Stimulated activated CD8-positive, alpha-beta memory T cell treated with anti-CD3 and anti-CD28 coated beads, Interleukin-4, amount 100 ng/mL, for 1 hour (primary cell): ENCODE measurements at places on chromosomes 12 and 14.

DNA sequence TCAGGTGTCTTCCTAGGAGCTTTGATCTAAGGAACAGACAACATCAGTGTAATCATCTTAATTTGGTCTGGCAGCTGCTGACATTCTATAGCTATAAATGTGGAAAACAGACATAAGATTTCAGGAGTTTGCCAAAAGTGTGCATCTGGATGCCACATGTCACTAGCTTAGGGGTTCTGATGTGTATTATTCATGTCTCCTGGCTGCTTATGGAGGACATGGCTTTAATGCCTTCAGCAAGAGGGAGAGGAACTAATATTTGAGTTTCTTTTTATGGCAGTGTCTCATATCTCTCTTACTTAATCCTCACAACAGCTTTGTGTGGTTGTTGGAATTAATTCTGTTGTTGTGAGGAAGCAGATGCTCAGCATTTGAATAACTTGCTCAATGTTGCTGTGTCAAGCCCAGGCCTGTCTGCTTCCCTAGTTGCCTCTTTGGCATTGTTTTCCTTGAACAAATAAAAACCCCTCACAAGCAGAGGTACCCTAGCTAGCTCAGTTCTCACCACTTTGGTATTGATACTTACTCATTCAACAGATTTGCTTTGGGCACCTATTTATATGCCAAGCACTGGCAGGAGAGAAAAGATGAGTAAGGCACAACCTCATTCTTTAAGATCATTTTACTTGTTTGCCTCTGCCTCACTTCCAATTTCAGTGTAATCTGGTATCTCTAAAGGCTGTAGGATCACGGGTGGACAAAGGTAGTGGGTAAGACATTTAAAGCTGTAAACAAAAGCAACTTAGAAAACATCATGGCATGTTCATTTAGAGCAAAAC, 39.8 kb upstream of the EID3 start:
- DNase-seq = no peak

DNA sequence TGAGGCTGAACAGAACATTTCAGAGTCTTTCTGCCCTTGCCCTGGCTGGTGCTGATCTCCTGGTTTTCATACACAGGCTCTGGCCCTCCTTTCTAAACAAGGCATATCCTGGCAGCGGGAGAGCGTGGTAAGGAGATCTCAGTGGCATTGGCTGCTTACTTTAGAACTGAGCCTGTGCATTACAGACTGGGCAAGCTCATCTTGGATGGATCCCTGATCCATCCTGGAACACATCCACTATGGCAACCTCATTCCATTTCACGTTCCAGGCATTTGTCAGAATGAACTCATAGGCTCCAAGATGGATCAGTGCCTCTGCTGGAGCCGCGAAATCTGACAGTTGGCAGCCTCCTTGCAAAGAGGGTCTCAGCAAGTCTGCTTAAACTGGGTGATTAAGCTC, 224.5 kb upstream of the PELI2 start:
- no peak for DNase-seq

- DNase-seq = no peak
Measured at GRCh38 chr14:104541905-104542465, 37.6 kb upstream of the C14orf180 start.

- no peak for DNase-seq
Measured at GRCh38 chr12:30985814-30986452, 59.4 kb downstream of the TSPAN11 start.

DNA sequence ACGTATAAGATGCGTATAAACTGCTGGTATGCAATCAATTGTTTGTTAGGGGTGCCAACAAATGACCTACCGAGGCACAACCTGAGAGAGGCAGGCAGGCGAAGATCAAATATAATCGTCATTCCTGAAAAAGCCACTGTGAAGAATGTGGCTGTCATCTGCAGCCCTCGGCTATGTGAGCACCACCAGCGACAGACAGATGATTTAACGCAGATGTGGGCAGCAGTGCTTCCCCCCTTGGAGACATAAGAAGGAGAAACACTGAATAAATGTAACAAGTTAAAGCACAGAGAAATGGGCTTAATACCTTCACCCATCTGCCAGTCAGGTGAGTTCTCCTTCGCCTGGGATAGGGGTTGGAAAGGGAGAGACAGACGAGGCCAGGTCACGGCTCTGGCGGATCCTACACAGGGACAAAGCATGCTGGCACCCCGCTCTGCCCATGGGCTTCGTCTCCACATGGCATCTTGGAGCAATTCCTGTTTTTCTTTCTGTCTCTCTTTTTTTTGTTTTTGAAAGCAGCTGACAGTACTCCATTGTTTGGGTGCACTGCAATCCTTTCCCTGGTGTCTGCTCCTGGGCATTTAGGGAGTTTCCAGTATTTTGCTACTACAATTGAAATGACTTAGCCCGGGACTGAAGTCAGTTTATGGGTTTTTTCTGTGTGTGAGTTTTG, 28.1 kb downstream of the TNFAIP2 start:
- DNase-seq = no peak

DNA sequence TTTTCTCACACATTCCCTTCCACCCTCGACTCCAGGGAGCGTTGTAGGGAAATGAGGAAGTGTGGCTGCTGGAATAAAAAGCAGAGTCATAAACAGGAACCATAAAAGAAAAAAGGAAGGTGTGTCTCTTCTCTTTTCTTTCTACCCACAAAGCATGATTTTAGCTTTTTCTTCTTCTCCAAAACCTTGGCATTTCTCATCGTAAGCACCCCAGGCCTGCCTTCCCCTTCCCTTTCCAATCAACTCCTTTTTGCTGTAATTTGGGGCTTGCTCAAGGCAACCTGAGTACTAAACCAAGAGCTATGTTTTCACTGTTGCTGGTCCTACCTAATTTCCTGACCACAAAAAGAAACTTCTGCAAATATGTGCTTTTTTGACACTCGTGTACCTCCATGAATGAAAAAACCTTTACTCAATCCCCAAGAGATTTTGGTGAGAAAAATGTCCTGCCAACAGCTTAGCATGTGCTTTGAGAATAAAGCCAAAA, 9.2 kb downstream of the PLBD1 start:
- DNase-seq = no peak

DNA sequence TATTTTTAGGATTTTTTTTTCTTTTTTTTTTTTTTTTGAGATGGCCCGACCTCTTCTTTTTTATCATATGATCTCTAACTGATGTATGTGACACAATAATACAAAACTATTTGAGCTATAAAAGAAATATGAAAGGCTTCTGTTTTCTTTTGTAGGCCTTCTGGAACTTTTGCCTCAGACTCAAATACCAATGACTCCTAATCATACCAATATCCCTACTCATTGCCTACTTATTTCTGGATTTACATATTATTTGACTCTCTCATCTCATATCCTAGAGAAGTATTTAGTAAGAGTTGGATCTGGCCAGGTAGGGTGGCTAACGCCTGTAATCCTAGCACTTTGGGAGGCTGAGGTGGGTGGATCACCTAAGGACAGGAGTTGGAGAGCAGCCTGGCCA, 12.7 kb upstream of the WDR89 start:
- no peak for DNase-seq

GRCh38 chr12:12180136-12180535, 86.7 kb downstream of the LRP6 start:
- DNase-seq = no peak

- DNase-seq = no peak
Measured at GRCh38 chr12:115944837-115945490, 332.5 kb downstream of the MED13L start.

DNA sequence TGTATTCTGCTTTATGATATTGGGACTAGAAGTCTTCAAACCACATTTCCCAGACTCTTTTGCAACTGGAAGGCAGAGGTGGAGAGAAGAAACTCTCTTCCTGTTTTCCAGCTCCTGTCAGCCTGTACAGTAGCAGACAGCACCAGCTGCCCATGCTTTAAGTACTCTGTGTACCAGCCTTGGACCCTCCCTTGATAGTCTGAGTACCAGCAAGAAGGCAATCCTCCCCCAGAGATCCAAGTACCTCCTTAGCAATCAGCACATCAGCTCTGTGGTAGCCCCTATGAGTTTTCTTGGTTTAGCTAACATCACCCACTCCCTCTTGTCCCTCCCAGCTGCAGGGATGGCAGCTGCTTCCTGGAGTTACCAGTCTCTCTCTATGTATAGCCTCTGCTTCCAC, 56.3 kb downstream of the STXBP6 start:
- no peak for DNase-seq

- no peak for DNase-seq
Measured at GRCh38 chr12:27024291-27024690, 1.9 kb downstream of the MED21 start.

GRCh38 chr12:115452751-115453281, 768.8 kb upstream of the TBX3 start:
- DNase-seq = no peak

DNA sequence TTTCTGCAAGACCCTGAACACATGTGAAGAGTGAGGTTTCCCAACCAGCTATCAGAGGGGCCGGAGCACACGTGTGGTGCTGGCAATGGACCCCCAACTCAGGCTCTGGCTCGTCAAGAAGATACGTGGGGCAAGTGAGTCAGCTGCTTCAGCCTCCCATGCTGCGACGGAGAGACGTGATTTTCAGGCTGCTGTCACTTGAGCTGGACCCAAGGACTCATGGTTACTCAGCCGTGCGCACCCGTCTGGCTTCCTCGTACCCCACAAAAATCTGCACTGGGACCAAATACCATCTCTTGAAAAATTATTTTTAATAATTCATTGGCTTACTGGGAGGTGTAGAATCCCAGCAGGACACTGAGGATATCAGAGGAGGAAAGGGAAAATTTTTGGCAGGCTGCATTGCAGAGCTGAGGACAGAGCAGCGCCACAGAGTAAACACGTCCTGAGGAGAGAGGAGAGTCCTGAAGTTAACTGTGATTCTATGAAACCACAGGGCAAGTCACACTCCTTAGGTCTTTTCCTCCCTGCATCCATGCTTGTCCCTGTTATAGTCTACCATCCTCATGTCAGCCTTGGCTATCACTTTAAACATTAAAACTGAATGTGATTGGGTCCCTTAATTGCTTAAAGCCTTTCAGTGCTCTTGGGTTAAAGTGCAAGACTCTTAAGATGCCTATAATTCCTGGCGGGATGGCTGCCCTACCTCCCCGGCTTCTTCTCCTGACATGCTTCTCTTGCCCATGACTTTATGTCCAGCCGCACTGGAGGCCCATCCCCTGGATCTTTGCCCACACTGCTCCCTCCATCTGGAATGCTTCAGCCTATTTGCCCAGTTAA, 95.3 kb upstream of the SLC35F4 start:
- DNase-seq = no peak

DNA sequence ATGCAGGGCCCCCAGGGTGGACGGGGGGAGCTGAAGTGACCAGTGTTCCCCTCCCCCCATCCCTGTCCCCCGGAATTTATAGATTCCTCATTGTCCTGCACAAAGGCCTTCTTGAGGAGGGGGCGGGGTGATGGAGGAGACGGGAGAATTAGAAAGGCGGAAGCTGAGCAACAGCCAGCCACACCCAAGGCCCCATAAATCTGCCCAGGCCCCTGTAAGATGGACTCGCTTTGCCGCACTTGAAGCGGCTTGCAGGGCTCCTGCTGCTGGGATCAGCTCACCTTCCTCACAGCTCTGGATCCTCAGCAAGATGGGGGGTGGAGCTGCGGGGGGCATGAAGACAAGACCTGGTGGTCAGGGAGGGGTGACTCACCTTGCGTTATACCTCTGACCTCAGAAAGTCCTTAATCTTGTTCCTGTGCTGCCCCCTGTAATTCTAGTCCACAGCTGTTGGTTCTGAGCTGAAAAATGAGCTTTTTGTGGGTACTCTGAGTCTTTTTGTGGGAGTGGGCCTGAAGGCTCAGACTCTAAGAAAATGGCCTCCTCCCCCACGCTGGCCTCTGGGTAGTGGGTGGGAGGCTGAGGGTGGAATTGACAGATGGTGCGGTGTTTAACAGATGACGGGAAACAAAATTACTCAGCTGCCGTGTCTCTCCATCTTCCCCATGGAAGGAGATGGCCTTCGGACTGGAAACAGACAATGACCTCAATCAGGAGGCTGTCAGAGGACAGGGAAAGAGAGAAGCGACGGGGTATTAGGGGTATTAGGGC, 15.8 kb upstream of the ANKRD33 start:
- DNase-seq = no peak

DNA sequence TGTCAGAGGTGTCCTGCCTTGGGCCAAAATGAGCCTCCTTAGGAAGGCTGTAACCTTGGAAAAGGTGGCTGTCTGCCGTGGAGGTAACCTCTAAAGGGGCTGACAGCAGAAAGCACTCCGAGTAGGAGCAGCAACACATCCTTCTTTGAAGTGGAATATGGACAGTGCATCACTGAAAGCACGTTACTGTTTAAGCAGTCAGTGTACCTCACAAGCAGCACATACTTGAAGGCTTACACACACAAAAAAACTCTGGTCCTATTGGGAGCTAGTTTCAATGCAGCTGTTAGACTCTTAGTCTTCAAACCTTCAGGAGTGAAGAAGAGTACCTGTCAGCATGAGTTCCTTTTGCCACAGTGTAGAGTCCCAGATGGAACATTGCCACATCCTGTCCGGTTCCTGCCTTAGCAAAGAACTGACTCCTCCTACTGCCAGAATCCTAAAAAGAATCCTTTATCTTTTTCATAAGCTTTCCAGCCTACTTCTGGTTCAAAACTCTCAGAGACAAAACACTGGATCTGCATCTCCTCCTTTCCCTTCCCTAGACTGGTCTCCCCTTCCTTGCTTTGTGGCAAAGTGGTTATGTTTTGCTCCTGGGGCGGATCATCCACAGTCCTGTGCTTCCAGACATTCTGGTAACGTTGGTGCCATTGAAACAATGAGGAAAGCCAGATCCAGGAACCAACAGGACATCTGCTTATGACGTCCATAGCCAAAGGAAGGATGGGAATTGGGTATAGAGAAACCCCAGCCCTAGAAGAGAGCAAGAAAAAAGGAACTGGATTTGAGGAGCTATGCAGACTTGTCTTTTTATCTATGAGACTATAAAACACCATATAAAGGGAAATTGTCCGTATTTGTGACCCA, 8.5 kb upstream of the MDM1 start:
- DNase-seq = no peak

GRCh38 chr14:61174987-61175386, 106.2 kb downstream of the TMEM30B start:
- DNase-seq = no peak

GRCh38 chr12:79326663-79327062, 364.1 kb downstream of the PAWR start:
- no peak for DNase-seq

DNA sequence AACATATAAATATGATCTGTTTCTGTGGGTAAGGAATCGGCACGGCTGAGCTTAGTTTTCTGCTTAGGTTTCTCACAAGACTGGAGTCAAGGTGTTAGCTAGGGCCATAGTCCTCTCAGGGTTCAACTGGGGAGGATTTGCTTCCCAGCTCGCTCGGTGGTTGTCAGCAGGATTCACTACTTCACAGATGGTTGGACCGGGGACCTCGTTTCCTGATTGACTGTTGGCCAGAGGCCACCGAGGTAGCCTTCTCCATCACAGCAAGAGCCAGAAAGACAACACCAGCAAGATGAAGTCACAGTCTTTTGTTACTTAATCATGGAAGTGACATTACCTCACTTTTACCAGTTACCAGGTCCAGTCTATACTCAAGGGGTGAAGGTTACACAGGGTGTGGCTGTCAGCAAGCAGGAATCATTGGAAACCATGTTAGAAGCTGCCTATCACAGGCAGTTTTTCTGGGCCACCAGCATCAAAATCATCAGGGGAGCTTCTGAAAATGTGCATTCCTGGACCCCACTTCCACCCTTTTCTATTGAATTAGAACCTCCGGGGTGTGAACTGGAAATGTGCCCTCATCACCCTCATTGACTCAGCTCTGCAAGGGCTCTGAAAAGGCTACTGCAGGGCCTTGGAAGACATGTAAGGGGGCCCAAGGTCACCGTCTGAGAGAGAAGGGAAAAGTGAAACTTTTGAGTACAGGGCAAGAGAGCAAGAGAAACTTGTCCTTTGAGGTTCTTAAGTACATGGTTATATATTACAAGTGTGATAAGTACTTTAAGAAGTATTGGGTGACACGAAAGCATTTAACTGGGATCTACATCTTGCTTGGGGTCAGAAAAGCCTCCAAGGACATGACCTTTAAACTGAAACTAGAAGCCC, 10.9 kb downstream of the COPS7A start:
- no peak for DNase-seq
